Stimulated activated CD8-positive, alpha-beta memory T cell treated with anti-CD3 and anti-CD28 coated beads, Interleukin-7, amount 100 ng/mL, for 1 hour (primary cell): ENCODE measurements at places on chromosomes 6 and 20.

GRCh38 chr6:27604986-27605385, 132.1 kb upstream of the ZNF184 start:
- DNase-seq: no peak

DNA sequence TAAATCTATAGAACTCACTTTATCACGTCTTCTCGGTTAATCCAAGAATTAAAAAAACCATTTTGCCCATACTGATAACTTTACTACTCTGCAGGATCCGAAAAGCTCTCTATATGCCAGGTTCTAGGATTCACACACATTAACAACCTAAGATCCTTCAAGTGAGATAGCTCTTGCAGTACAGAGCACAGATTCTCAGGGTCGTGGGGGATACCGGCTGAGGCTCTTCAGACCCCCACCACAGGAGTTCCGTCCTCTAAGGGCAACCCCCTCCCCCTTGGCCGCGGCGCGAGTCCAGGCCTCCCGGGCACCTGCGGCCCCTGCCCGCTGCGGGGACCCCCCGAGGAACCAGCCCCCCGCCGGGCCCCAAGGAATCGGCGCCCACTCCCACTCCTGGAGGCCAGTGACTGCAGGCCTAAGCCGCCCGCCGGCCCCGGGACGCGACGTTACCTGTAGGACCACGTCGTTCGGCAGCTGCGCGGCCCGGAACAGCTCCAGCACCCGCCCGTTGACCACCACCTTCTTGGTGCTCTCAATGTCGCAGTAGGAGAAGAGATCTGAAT, 892 bp downstream of the REPS1 start:
- no peak for DNase-seq

DNA sequence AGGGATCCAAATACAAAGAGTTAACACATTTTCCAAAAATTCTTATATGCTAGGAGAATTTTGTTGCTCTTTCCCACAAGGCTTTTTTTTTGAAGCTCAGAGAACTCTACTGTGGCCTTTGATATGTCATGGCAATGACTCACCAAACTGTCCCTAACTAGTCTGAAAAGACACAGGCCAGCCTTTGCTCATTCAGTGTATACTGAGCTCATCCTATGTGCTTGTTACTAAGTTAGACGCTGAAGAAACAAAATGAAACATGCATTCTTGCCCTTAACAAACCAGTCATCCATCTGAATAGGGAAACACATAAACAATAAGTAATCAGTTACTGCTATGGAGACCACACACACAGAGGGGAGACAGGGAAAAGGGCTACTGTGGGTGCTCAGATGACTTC, 291.8 kb downstream of the FOXC1 start:
- DNase-seq: no peak

- no peak for DNase-seq
Observed at GRCh38 chr6:79672631-79673111, 41.5 kb downstream of the SH3BGRL2 start.

DNA sequence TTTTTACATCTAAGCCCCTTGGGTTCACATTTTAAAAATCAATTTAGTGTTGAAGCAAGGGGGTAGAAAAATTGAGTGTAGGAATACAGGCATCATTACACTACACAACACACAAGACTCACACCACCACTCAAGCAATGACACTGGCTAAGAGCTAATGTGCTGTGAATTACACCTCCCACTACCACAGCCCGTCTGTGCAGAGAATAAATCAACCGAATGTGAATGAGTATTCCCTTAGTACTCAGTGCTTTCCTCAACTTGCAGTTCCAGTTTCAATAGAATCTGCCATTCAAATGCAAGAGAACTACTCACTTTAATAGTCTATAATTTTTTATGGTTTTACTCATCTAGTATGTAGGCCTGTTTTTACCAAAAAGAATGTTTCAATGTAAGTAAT, 114.4 kb downstream of the PDSS2 start:
- DNase-seq: no peak

- DNase-seq: no peak
Observed at GRCh38 chr6:107668743-107669474, 155.2 kb downstream of the SCML4 start.

DNA sequence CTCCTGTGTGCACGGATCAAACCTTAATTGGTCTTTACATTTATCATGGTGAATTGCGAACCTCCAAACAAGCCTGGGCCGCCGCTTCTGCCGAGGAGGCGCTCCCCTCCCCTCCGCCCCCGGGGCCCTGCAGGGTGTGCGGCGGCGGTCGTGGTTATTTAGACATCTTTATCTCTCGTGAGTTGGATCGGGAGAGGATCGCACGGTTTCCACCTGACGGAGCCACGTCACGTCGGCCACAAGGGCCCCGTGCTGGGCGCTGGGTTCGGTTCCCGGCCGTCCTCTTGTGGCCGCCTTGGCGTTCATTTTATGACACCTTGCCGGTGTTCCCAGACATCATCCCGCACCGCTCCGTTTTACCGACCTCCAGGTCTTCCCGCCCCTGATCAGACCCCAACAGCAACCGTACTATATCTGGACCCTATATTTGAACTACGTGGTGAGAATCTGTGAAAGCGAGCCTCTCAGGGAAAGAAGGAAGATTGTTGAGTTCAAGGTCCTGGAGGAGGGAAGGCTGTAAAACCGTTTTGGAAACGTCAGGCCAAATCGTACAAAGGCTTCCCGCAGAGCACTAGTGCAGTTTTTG, 1.3 kb upstream of the CNR1 start:
- DNase-seq: no peak

DNA sequence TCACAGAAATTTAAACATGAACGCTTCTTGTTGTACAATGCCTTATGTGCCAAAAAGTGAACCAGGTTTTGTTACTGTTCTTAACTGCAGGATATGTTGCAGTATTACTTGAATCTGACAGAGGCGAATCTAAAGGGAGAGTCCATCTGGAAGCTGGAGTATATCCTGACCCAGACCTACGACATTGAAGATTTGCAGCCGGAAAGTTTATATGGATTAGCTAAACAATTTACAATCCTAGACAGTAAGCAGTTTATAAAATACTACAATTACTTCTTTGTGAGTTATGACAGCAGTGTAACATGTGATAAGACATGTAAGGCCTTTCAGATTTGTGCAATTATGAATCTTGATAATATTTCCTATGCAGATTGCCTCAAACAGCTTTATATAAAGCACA, 19.9 kb downstream of the SMPDL3A start:
- no peak for DNase-seq

- DNase-seq: no peak
Observed at GRCh38 chr20:4256874-4257273, 241.5 kb upstream of the RNF24 start.

- no peak for DNase-seq
Observed at GRCh38 chr6:48826152-48826515, 636.9 kb downstream of the MMUT start.

- DNase-seq: no peak
Observed at GRCh38 chr20:38501858-38502436, 29.3 kb downstream of the RALGAPB start.

- no peak for DNase-seq
Observed at GRCh38 chr6:170188571-170189001, 102.3 kb downstream of the DLL1 start.

GRCh38 chr6:105072798-105073199, 107.0 kb downstream of the POPDC3 start:
- no peak for DNase-seq

GRCh38 chr20:61697666-61698597, 367.7 kb downstream of the TAF4 start:
- no peak for DNase-seq

DNA sequence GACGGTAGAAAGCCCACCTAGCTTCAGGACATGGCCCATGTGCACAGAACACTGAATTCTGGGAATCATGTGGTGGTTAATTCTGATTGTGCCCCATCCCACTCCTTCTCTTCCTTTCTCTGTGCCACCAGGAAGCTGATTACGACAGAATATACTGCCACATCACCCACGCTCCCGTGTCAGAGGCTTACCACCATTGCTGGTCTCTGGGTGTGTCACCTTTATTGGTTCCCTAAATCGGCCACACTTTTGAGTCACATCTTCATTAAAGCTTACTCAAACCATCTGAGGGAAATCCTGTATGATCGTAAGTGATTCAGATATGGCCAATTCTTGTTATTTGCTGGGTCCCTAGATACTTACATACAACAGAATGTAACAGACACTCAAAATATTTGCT, 3.1 kb downstream of the TRMT6 start:
- DNase-seq: no peak

DNA sequence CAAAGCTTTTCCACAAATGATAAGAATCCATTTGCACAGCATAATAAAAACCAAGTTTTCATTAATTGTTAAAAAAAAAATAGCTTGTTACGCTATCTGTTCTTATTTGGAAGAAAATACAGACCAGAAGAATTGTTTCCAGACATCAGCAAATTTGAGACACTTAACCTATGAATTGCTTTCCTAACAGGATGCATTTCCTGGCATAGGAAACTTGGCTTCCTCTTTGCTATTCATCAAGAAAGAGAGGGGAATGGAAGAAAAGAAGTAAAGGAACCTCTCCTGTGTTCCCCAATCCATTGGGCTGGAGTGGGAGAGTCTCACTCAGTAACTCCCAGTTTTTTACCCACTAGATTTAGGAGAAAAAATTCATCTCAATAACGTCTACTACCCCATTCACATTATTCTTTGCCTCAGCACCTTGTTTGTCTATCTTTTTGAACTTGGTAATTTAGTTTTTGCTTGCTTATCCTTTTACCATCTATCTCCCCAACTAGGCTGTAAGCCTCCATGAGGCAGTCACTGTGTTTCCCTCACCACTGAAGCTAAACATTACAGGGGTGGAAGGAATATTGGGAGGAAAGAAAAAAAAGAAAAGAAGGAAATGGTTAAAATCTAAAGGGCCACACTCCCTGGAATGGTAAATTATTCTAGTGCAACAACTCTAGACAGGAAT, 150.3 kb downstream of the COL21A1 start:
- DNase-seq: no peak

DNA sequence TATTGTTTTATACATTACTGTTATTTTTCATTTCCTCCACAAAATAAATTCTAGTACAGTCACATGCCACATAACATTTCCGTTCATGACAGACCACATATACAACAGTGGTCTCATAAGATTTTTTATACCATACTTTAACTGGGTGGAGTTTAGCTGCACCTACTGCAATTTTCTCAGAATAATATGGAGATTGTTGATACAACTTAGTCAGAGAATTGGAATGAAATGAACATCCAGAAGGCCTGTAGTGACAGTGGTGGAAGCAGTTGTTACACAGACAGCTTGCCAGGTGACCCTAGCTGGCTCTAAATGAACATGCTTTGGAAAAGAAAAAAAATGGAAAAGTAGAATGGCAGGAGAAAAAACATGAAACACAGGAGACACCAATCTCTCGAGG, 183.2 kb upstream of the TCF21 start:
- DNase-seq: no peak

DNA sequence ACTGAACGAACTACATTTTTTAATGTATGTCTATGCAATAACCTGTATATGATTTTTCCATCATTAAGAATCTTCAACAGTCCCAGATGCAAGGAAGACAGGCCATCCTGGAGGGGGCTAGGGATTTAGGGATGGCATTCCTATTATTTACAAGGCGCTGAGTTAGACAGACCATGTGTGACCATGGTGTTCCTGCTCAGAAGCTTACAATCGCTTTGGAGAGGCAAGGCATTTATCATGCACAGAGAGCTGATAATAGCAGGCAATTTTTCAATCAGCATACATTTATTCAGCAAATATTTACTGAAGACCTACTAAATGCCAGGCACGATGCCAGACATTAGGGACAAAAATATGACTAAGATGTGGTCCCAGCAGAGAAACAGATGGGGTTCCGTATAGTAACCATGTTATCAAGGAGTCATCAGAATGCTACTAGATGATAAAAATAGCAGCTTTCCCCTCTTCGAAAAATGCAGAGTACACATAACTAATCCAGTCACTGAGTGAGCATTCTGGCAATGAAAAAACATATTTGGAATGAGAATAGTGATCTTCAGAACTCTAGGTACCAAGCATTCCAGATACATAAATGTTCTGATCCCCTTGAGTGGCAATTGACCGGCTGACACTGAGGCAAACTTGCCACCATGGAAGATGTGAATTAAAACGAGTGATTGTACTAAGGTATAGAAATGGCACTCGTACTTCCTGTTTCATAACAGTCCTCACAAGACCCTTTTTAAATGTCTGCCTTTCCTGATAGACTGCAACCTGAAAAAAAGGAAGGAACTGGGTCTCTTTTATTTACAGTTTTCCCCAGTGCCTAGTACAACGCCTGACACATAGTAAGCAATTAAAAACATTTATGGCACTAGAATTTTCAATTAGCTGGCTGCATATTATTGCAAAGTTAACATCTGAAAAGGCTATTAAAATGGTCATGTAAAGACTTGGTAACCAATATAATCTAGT, 135.7 kb downstream of the ATXN1 start:
- DNase-seq: no peak

- DNase-seq: no peak
Observed at GRCh38 chr6:157271441-157271840, 51.9 kb downstream of the TMEM242 start.

DNA sequence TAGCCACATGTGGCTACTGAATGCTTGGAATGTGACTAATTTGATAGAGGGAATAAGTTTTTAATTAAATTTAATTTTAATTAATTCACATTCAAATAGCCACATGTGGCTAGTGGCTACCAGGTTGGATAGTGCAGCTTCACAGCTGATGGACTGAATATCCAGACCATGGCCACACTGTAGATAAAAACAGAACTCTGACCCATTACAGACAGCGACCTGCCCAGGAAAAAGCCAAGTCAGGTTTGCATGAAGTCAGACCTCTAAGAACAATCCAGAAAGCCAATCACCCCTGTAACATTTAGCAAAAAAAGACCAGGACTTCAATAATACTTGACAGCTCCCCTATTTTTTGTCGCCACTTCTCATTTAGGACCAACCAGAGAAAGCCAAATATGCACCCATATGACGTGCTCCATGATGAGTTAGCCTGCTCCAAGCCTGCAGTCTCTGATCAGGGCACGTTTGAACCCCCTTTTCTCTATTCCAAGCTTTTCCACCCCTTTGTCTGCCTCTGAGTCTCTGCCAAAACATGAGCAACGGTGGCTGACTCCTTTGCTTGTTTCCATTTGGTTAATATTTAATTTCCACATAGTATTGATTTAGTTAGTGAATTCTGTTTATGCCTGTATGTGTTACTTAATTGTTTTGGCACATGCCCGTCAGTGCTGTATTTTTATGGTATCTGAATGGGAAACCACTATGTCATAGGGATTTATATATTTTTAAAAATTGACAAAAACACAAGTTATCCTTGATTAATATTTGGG, 636.3 kb downstream of the UTRN start:
- DNase-seq: no peak

GRCh38 chr6:52538252-52538900, 38.5 kb downstream of the TRAM2 start:
- DNase-seq: no peak

DNA sequence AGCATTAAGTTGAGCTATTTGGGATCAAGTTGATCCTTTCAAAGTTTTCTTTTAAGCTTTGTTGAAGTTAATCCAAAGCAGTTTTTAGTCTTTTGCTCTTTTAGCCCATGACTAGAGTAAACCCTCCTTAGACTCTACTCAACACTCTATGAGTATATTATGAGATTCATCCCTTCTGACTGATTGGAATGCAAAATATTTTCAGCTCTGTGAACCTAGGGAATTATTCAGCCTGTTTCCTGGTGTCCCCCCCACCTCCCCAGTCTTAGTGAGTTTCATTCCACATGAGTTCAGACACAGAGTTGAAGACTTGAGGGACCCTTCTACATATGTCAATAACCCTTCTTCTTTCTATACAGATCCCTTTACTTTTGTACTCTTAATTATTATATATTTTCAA, 413.7 kb downstream of the RFPL4B start:
- DNase-seq: no peak
